Stimulated activated effector memory CD8-positive, alpha-beta T cell treated with anti-CD3 and anti-CD28 coated beads, Interleukin-12 subunit alpha, Interleukin-12 subunit beta, amount 100 ng/mL, for 72 hours (primary cell): ENCODE measurements at places on chromosomes 16 and 17.

GRCh38 chr16:5328546-5328945 lies 231.0 kb upstream of the EEF2KMT start:
- DNase-seq = no peak

- DNase-seq = peak; percentile 54
These were observed 352 bp downstream of the MARF1 start for GRCh38 chr16:15642557-15643047.

GRCh38 chr17:5429191-5429887 lies 9.4 kb downstream of the RPAIN start:
- DNase-seq = no peak

DNA sequence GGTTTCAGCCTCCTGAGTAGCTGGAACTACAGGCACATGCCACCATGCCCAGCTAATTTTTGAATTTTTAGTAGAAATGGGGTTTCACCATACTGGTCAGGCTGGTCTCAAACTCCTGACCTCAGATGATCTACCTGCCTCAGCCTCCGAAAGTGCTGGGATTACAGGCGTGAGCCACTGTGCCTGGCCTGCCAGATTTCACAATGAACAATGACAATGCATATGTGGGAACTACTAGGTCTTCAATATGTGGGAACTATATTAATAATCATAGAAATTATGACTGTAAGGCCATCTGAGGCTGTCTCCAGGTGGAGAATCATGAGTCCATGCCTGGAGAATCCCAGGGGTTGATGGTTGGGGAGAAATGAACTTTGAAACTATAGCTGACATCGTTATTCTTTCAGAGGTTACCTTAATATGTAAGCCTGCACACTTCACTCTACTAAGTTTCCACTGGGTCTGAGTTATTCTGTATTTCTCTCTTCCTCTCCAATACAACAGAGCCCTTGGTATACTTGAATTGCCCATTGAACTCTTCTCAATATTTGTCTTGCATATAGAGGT lies 7.2 kb upstream of the DRC7 start:
- no peak for DNase-seq

DNA sequence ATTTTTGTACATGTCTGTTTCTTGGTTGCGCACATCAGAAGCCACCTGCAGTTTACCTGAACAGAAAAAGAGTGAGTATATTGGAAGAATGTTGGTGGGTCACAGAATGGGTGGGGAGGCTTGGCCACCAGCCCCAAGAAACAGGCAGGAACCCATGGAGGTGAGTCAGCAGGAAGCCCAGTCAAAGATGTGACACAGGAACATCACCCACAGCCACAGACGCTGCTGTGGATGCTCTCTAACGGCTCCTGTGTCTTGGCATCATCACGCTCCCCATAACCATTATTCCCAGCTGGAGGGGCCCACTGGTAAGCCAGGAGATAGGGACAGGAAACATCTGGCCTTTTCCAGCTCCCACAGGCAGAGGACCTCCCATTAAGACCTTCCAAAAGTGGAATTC lies 94.0 kb upstream of the WSB1 start:
- no peak for DNase-seq

DNA sequence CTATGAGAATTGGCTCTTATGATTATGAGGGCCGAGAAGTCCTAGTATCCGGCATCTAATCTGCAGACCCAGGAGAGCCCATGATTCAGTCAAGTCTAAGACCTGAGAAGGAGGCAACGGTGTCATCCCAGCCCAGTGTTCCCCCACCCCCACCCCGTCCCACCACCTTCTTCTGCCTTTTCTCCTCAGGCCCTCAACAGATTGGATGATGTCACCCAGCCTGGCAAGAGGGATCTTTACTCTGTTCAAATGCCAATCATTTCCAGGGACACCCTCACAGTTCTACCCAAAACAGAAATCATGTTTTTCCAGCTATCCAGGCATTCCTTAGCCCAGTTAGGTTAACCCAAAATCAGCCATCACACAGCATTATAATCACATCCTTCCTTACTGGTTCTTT lies 10.0 kb upstream of the GAA start:
- DNase-seq = no peak

DNA sequence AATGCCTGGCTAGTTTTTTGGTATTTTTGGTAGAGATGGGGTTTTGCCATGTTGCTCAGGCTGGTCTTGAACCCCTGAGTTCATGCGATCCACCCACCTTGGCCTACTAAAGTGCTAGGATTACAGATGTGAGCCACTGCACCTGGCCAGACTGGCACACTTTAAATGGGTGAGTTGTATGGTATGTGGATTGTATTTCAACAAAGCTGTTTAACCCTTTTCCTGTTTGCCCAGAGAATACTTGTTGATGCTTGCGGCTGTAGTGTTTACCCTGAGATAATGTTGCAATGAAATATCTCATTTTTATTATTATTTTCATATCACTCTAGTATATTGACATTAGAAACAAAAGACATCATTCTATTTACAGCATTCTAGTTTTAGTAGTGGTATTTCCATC lies 17.1 kb upstream of the TMEM94 start:
- no peak for DNase-seq

GRCh38 chr16:57966986-57967385 lies 3.9 kb downstream of the CNGB1 start:
- DNase-seq = no peak

GRCh38 chr17:7656958-7657609 lies 6.4 kb downstream of the ATP1B2 start:
- no peak for DNase-seq

GRCh38 chr16:53433509-53433908 lies 762 bp upstream of the RBL2 start:
- no peak for DNase-seq

- no peak for DNase-seq
These were observed 68.1 kb downstream of the CDRT15 start for GRCh38 chr17:14168582-14168981.

GRCh38 chr17:35895636-35896587 lies 15.8 kb upstream of the CCL5 start:
- peak; percentile 83 for DNase-seq

DNA sequence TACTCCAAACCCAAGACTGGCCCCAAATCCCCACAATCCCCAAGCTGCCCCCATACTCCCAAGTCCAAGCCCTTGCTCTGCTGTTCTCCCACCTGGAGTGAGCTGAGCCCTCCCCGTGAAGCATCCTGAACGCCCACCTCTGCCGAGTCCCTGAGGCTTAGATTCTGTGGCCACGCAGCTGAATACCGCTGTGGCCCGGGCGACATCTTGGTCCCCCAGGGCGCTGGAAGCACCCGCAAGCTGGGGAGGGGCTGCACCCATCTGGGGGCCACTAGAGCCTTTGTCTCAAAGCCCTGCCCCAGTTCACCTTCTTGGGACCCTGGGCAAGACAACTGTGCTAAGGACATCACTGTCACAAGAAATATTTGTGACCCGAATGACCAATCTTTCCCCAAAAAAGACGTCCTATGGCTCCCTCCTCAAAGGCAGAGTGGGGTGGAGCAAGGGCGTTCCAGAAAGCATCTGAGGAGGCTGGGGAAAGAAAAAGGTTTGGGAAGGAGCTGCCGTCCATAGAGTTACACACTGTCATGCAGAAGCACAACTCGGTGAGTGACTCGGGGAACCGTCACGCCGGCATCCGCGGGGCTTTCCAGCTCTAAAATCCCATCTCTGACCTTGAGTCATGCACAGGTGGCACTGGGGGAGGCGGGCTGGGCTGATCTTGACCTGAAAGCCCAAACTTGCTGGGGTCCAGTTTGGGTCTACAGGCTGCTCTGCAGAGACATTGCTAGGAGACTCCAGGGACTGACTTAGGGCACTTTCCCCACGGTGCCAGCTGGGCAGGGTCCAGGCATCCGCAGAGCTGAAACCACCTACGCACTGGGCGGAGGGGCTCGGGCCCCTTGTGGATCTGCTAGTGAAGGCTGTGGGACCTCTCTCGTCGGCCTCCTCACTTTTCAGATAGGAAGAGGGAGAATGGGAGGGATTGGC lies 6.6 kb downstream of the PTX4 start:
- no peak for DNase-seq

GRCh38 chr17:76687298-76688164 lies 23.2 kb downstream of the MXRA7 start:
- no peak for DNase-seq

- no peak for DNase-seq
These were observed 189.8 kb downstream of the USP22 start for GRCh38 chr17:20852990-20853370.

DNA sequence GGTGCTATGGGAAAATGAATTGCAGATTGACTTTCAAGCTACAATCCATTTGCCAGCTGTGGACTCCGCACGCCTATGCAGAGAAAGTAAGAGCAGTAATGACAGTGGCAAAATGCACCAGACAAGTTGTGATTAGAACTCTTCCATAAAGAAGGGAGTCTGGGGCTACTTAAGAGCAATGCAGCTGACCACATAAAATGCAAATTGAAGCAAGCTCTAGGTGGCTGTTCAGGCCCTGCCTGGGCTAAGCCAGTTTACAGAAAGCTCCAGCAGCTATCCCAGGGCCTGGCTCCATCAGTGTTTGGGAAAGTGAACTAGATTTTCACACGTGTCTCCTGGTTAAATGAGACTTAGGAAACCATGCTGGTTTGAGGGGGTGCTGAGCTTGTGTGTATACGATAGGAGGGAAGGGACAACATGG lies 2.2 kb upstream of the MAP2K6 start:
- DNase-seq = no peak

DNA sequence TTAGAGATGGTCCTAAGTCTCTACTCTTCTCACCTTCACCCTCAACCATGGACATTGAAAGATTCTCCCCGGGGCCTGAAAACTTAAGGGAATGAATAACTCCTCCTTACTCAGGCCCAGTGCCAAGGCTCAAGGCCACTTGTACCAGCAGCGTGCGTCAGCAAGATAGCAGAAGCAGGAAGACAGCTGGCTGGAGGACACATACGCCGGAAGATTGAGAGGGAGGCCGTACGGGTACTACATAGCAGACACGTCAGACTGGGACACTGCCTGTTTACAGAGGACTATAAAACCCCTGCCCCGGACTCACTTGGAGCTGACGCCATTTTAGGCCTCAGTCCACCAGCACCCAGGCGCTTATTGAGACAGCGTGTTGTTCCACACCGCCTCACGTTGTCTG lies 75.8 kb upstream of the MED13 start:
- no peak for DNase-seq

DNA sequence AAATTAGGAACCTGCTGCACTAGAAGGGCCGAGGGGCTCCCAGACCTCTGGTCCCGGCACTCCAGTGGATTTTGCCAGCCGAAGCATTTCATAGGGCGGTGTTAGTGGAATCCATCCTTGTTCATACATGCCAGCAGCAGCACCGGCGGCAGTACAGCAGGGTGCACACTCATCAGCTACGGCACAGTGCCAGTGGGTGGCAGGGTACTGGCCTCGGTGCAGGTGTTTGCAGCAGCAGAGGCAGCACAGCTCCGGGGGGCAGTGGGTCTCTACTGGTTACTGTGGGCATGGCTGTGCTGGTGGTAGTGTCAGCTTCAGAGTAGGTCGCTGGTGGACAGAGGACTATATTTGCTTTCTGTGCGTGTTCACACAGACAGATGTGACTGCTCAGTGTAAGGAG lies 985.7 kb downstream of the CDH8 start:
- no peak for DNase-seq

- DNase-seq = no peak
These were observed 80.0 kb downstream of the CPPED1 start for GRCh38 chr16:12723681-12724080.

- no peak for DNase-seq
These were observed 415 bp downstream of the ABCA5 start for GRCh38 chr17:69326377-69327059.

DNA sequence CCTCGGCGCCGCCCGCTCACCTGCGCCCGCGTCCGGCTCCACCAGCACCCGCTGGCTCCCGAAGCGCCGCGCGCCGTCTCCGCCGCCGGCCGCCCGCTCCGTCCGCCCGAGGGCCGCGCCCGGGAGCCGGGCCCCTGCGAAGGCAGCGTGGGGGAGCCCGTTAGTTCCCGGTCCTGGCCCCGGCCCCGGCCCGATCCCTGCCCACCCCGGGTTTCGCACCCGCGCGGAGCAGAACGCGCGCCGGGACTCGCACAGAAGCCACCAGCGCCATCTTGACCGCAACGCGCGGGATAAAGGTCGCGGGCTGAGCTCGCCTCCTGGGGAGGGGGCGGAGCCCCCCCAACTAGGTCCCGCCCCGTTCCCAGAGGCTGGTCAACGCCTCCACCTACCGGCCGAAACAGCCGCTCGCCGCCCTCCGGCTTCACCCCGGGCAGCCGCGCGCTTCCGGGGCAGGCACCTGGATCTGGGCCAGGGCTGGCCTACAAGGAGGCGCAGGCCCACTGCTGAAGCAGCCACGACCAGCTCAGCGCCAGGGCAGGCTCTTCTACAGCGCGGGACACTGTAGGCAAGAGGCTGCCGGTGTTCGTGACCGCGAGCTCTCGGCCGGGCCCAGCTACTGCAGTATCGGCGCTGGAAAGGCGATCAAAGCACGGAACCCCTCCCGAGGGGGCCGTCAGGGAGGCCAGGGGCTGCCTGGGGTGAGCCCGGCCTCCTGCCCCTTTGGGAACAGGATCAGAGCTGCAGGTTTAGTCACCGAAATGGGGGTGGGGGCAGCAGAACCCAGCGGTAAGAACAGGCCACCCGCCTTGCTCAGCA lies at the start of gene ECI1:
Gene ECI1 (minus strand): TSS at position 292 of the 816 bp plus-strand sequence. CDS start 21 bp downstream, at position 271.
- DNase-seq = peak; percentile 95

- peak; percentile 74 for DNase-seq
These were observed 2.6 kb downstream of the MYL11 start for GRCh38 chr16:30377050-30377811.

- peak; percentile 37 for DNase-seq
These were observed at the start of gene MPP2 for GRCh38 chr17:43907425-43907981. MPP2 (minus strand) TSS chr17:43907536; CDS start chr17:43904460, 3,076 bp downstream.

GRCh38 chr17:39134878-39135277 lies 16.6 kb downstream of the PLXDC1 start:
- no peak for DNase-seq
